GOT3 (cell line): ENCODE measurements at places on chromosomes 2 and 18.

DNA sequence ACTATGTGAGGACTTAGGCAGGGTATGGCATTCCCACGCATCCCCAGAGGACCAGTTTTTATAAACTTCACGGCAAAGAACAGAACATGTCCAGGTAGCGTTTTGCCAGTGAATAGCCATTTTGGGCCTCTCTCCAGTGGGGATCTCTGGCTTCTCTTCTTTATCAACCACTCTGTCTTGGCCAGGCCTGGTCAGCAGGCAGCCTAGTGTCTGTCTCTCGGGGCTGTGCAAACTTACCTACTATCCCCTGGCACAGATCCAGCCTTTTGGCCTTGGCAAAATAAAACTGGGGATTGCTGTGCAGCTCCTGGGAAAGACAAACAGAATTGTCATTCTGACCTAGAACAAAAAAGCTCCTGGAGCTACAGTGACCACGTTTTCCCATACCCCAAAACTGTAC lies 14.5 kb downstream of the CAPN14 start:
- DNase-seq = no peak

DNA sequence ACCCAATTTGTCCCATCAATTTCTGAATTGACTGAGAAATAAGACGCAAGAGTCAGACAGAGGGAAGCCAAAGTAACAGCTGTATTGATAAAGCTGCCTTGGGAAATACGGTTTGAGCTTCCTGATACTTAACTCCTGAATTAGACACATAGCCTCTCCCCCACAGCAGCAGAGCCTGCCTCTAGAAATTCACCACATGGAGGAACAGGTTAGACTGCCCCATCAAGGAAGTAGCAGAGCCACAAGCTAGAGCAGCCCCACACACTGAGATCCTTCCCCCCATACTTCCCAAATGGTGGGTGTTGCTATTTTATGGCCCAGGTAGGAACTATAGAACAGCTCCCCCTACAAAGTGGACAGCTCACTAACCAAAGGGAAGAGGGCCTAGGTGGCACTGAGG lies 220.0 kb downstream of the SMAD2 start:
- no peak for DNase-seq

GRCh38 chr2:7627583-7627982 lies 710.4 kb downstream of the RNF144A start:
- DNase-seq = no peak

DNA sequence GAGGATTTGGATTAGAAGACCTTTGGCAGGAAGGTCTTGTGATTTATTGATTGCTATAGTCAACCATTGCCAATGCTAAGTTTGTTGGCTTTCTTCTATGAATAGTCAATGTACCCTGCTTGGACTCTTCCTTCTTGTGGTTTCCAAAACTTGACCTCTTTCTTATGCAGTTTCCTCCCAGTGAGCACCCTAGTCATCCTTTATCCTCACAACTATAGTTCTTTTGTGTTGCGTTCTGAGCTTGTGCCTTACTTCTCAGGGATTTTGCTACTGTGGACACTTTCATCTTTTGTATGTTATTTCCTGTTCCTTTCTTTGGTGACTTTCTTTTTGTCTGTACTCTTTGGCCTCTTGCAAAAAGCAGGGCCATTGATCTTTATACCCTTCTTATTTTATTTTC lies 168.2 kb downstream of the LRRTM1 start:
- no peak for DNase-seq

DNA sequence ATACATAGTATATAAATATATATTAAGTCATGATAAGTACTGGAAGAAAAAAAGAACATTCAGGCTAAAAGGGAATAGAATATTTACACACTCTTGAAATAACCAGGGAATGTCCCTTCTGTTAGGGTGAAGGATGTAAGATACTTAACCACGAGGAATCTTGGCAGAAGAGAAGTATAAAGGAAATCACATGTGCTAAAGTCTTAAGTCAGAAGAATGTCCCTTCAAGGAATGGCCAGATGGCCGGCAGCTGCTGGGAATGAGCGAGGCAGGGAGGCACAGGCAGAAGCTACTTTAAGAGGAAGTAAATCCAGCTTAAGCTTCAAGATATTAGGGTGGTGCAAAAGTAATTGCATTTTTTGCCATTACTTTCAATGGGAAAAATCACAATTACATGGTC lies 5.5 kb downstream of the CCDC102B start:
- DNase-seq = no peak

- no peak for DNase-seq
Measured at GRCh38 chr2:181142514-181142913, 162.1 kb downstream of the UBE2E3 start.

- DNase-seq = no peak
Measured at GRCh38 chr18:22032392-22032961, 136.9 kb upstream of the GATA6 start.

GRCh38 chr2:142974288-142975024 lies 97.0 kb downstream of the KYNU start:
- DNase-seq = no peak

DNA sequence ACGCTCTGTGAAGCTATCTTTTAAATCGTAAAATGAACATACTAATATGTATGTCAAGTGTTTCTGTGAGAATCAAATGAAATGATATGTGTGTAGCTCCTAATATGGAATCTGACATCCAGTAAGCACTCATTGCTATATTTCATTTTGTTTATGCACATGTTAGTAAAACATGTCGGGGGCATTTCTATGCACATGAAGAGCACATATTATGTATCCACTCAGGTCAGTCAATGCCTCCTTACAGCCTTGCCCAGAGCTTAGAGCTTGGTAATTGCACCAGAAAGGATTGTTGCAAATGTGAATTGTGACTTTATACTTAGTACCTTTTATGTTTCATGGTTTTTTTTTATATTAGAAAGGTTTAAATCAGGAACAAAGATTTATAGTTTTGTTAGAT lies 463.7 kb upstream of the HNMT start:
- DNase-seq = no peak

DNA sequence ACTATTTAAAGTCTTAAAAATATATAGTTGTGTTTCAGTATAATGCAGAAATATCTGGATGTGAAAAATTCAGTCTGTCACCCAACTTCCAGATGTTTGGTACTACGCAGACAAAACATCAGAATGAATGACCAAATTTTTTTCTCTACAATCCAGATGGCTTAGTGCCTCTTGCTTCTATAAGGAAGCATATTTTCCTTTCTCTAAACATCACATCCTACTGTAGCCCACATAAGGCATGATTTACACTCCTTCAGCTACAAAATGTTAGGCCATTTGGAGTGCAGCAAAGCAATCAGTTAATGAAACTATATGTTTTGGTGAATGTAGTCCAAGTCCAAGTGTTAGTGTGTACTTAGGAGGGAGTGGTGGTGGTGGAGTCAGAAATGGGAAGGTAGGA lies 162.9 kb upstream of the SIX2 start:
- no peak for DNase-seq

DNA sequence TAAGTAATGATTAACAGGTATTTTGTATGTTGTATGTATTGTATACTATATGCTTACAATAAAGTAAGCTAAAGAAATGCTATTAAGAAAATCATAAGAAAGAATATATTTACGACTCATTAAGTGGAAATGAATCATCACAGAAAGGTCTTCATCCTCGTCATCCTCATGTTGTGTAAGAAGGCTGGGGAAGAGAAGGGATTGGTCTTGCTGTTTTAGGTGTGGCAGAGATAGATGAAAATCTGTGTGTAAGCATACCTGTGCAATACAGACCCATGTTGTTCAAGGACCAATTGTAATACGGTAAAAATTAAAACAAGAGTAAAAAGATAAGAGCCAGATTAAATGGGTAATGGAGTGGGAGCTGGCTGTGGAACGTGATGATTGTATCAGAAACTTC lies 16.6 kb downstream of the SLC35F5 start:
- no peak for DNase-seq

- DNase-seq = no peak
Measured at GRCh38 chr18:38301621-38302020, 736.0 kb upstream of the CELF4 start.

DNA sequence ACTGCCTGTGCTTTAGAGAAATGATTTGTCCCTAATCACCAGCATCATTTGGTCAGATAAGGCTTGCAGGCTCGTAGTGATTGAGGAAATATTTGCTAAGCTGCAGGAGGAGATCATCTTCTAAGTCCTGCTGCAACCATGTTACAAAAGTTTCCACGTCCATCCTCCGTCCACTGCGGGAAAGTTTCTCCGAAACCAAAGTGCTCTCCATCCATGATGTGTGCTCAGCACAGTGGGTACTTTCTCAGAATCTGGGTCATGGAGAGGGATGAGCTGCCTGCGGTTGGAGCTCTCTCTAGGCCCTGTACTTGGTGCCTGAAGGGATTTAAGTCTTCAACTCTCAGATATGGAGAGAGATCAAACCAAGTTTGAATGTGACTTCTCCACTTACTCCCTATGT lies 39.3 kb downstream of the IL1RL2 start:
- no peak for DNase-seq

DNA sequence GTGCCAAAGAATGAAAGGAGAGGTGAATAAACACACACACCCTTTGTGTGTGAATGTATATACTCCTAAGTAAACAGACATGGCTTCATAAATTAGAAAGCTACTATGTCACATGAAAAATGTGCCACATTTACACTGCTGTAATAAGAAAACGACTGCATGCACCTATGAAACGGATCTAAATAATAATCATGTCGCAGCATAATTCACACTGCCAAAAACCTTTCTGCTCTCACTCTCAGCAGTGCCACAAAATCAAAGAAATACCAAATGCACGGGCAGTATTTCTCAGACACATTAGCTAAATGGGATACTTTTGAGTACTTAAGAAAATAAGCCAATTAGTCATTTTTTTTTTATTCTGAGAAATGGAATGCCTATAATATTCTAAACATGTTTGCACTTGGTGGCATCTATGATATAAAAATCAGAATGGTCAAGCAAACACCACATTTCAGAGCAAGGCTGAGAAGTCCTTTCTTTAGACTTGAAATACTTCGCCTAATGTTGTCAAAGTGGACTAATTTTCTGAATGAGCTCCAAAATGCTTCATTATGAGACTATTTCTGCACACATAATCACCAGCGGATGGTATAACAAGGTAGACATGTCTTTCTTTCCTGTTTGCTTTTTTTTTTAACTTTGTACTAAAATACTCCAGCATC lies 6.6 kb downstream of the BCL11A start:
- no peak for DNase-seq

DNA sequence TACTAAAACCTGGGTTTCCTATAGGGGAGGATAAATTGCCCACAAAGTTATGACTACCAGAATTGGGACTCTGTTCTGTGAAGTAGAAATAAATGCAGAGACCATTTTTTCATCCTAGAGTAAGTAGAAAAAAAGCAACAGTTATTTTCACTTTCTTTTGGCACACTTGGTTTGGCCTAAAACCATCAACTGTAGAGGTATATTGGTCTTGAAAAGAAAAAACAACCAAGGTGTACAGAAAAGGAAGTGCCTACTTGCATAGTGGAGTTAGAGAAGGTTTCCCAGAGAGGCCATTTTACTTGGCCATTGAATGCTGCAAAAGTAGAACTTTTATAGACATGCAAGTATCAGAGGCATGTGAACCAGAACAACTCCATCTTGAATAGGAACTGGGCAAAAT lies 89.4 kb upstream of the TACR1 start:
- DNase-seq = no peak

DNA sequence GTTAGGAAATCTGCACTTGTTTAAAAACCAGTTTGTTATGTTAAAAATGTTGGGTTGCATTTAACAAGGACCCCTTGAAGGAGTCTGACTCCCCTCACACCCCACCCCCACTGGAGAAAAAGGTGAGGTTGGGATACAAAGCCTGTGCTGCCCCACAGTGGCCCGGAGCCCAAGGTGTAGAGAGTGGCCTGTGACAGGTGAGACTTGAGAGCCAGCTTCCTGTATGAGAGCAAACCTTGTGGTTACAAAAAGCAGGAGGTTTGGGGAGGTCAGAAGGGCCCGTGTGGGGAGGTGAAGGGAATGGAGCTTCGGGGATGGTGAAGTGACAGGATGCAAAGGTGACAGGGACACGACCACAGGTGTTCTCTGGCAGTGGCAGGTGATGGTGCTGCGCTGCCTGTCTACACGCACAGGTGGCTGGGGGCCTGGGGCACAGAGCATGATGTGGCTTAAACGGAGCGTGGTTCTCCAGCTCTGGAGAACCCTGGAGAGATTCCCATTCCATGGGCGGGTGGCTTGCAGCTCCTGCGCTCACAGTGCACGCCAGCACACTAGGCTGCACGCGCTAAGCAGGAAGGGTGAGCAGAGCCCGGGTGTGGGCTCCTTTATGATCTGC lies 29.0 kb downstream of the IMPA2 start:
- DNase-seq = no peak

GRCh38 chr2:28972778-28973335 lies 8.2 kb upstream of the TOGARAM2 start:
- no peak for DNase-seq

DNA sequence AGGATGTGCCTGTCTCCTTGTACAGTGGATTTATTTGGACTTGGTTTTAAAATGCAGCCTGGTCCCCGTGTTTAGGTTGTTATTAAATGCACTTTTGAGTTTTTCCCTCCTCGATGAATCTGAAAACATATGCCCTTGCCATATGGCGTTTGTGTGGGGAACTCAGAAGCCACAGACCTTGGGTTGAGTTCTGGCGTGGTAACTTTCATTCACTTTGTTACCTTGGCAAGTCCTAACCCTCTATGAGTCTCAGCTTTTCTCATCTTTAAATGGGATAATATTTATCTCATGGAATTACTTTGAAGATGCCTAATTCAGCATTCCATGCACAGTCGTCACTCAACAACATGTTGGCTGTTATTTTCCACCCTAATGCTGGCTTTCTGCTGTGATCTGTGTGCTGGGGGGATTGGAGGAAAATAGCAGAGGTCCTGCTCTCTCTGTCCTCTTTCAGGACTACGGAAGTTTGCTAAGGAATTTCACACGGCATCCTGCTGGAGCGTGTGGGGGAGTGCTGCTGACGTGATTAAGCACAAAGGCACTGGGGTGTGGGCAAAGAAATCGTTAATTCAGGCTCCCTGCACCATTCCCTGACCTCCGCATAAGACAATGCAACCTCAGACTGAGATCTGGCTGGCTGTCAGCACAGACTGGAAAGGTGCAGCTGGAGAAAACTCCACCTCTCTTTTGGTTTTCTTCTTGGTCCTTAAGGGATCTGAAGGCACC lies 61.7 kb downstream of the LDLRAD4 start:
- DNase-seq = no peak

GRCh38 chr2:191538334-191538903 lies 139.5 kb upstream of the NABP1 start:
- no peak for DNase-seq

GRCh38 chr2:117360586-117360985 lies 453.9 kb upstream of the DDX18 start:
- DNase-seq = no peak
